ENCODE measurements at places on chromosomes 13 and 19.

DNA sequence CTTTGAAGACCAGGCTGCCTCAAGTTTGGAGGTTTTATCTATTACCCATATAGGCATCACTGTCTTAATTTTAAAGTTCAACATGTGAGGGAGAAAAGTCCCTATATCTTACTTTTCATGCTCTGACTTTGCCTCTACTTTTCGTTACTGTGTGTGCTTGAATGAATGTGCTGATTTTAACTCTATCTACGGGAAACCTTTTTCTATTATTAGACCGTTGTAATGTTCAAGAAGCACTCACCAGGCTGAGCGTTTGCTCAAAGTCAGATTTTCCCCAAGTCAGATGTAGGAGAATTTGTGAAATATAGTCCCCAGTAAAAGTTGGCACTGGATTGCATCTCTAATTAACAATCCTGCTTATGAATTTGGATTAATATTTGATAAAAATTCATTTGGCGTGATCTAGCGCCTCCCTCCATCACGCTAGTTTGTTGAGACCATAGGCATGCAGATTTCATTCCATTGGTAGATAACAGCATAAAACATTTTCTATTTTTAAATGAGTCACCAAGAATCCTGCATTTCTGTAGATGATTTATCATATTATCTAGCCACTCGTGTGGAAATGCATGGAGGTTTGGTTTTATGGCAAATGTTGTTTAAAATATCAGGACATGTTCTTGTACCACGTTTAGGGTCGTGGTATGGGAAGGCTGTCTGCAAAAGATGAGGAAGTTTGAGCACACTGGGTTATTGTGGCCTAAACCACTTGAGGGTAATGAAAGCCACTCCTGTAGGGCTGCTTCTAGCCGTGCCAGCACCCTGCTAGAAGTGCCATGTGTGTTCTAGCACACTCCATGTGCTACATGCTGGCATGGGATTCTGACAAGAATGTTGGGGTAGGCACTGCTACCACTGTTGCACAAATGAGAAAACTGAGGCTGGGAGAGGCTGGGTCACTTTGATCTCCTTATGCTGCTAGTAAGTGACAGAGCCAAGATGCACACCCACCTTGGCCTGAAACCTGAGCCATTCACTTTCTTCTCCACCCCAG is 179.4 kb downstream of the FGF9 start:
- no peak for DNase-seq

DNA sequence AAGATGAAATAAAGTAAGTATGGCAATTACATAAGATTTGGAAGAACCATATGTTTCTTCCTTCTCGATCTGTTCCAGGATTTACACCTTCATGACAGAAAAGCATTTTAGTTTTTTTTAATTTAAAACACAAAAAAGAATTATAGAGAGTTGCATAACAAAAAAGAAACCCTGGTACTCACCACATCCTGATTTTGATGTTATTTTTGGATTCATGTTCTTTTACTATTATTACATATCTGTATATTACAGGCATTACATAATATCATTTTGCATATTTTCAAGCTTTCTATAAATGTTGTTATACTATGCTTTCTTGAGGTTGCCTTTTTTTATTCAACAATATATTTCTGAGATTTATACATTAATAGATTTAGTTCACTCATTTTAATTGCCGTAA is 6.7 kb upstream of the KATNAL1 start:
- no peak for DNase-seq

GRCh38 chr19:2199861-2200623 is 36.1 kb downstream of the PLEKHJ1 start:
- DNase-seq, result no peak

DNA sequence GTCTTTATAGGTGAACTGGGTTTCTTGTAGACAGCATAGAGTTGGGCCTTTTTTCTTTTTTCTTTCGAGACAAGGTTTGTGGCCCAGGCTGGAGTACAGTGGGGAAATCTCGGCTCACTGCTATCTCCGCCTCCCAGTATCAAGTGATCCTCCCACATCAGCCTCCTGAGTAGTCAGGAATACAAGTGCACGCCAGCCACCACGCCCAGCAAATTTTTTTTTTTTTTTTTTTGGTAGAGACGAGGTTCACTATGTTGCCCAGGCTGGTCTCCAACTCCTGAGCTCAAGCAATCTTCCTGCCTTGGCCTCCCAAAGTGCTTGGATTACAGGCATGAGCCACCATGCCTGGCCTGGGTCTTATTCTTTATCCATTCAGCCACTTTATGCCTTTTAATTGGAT is 5.1 kb upstream of the CALM3 start:
- DNase-seq, result no peak

DNA sequence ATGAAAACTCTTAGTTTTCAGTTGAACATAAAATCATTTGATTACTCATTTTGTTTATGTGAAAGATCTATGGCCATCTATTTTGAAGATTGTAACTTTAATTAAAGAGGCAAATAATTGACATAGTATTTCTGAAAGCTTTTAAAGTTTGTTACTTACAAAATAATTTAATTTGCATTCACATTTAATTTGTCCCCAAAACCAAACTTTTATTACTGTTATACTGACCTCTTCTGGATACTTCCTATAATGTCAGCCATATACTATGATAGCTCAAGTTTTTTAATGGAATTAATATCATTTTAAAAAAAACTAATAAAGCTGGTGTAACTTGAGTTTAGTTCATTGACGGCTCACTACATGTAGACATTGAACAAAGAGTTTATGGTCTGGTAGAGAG is 4.9 kb upstream of the SGCG start:
- DNase-seq, result no peak

- DNase-seq, result no peak
These were observed 56.5 kb downstream of the ARHGEF7 start for GRCh38 chr13:111171629-111172028.

DNA sequence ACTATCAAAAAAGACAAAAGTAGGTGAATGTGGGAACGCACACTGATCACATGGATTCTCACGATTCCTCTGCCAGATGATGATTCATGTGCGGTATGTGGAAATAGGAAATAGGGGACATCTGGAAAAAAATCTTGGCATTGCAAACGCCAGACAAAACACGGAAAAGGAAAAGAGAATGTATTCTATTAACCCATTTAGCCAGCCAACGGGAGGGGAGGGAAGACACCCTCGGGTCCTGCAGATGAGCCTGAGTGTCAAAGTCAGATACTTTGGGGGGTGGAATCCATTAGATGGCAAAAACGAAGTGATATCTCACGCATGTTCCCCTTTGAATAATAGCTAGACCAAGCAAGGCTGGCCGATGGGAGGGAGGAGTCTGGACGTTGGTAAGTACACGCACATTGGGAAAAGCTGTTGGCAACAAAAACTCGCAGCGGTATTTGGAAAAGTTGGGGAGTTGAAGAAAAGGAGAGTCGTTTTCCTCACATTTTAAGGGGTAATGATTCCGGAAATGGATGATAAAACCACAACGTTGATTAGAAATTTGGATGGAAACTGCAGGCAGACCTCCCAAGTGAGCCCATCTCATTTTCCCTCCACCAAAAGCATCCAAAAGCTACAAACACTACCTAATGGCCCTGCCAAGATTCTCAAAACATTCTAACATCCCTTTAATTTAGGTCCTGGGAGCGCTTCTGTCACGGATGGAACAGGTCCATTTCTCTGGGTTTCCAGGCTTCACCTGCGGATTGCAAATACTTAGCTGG is 73.6 kb downstream of the COL4A1 start:
- DNase-seq, result no peak

- DNase-seq, result no peak
These were observed 73.1 kb upstream of the OLFM4 start for GRCh38 chr13:52955472-52955874.

DNA sequence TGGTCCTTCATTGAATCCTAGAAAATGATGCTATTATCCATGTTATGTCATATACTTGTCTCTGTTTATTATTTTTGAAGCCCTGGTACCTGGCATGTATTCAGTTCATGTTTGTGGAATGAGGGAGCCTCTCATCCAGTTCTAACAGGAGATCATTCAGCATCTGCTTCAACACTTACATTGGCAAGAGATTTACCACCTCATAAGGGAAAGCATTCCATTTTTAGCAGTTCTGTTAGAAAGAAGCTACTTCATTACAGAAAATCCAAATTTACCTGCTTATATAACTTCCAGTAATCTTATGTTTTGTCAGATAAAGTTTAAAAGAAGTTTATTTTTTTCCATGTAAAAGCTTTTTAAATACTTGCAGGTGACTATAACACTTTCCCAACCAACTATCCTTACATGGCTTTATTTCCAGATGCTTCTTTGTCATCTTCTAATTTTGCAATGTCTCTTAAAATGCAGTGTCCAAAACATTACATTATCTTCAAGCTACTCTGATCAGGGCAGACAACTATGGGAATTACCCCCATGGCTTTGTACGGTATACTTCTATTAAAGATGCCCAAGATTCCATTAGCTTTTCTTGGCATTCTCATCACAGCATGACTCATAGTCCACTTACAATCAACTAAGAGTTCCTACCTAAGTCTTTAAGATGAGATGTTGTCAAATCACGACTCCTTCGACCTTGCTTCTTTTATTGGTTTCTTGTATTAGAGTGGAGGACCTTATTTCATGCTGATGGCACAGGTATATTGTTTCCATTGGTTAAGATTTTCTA is 262.1 kb downstream of the PCDH9 start:
- no peak for DNase-seq

GRCh38 chr13:112077729-112078128 is 10.8 kb downstream of the SOX1 start:
- no peak for DNase-seq

GRCh38 chr13:70849222-70849621 is 741.0 kb upstream of the KLHL1 start:
- no peak for DNase-seq

- DNase-seq, result no peak
These were observed 64.1 kb downstream of the ERCC5 start for GRCh38 chr13:102909971-102910370.

DNA sequence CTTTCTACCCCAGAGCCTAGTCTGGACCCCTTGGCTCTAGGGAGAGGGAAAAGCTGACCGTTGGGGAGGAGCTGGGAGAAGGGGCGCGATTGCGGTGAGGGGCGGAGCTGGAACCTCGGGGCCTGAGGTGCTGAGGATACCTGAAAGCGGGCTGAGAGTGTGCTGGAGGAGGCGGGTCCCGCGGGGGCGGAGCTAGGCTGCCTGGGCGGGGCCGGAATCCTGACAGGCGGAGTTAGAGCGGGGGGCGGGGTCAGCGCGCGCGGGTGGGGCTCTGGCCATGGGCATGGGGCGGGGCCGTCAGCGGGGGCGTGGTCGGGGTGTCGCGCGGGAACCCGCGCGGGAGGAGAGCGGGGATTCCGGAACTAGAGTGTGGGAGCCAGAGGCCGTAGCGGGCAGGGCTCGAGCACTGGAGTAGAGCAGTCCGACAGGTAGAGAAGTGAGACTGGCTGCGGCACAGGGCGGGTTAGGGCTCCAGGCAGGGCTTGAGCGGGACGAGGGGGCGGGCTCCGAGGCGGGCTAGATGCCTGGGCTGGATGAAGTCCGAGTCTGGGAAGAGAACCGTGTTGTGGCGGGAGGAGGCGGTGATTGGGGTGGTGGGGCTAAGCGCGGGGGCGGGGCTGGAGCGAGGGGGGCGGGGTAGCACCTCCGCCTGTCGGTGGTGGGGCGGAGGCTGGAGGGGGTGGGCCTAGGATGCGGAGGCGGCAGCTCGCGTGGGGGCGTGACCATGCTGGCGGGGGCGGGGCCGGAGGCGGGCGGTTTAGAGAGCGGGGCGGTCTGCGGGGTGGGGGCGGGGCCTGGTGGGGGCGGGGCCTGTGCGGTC is at the start of gene INAFM1:
INAFM1 (plus strand) TSS at position 815 of the 820 bp plus-strand sequence. CDS start 35 bp downstream, outside the sequence.
- DNase-seq, result peak; percentile 85
